Motor neuron (in vitro differentiated cells): ENCODE measurements at places on chromosomes 13 and 19.
A peak's percentile ranks its signal among the peaks of the same experiment; 100 is the strongest.

DNA sequence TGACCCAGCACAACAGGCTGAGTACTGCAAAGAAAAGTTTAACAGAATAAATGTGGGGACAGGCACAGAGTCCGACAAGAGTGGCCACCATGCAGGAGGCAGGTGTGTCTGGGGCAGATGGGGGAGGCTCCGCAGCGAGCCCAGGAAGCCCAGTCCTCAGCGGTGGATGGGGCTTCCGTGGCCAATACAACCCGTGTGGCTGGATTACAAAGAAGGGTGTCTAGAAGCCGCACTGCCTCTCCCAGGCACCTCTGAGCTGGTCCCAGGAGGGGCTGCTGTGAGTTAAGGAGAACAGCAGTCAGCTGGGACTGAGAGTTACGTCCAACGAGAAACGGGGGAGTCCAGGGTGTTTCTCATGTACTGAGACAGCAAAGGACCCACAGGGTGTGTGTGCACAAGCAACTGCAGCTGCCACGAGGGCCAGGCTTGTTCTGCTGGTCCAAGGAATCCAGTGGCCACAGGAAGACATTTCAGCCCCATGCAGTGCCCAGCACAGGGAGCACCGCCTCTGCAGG is 70.2 kb downstream of the SPACA7 start:
- no peak for ATAC-seq

- peak; percentile 26 for ATAC-seq
Observed at GRCh38 chr19:18417250-18418028, 1.8 kb upstream of the SSBP4 start.

DNA sequence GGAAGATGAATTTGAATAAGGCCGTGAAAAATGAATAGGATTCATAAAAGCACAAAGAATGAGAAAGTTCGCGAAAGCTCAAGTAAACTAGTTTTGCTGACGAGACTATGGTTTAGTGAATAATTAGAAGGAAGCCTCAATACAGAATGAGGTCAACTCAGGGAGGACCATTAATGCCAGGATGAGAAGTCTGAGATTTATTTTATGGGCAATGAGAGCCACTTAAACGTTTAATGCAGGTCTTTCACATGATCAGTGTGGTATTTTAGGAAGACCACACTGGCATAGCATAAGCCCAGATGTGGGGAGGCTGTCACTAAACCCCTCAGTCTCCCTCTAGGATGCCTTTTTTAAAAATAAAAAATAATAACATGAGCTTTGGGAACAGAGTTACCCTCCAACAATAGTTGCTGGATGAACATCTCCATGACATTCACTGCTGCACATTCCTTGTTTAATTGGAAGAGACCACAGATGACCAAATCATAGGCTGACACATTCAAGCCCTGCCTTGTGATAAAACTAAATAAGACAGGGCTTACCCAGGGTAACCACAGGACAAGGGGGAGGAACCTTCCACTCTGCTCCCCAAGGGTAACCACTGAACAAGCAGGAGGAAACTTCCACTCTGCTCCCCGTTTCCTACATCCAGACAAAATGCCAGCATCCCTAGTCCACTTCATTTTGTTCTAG is 43.6 kb upstream of the LSM14A start:
- no peak for ATAC-seq

DNA sequence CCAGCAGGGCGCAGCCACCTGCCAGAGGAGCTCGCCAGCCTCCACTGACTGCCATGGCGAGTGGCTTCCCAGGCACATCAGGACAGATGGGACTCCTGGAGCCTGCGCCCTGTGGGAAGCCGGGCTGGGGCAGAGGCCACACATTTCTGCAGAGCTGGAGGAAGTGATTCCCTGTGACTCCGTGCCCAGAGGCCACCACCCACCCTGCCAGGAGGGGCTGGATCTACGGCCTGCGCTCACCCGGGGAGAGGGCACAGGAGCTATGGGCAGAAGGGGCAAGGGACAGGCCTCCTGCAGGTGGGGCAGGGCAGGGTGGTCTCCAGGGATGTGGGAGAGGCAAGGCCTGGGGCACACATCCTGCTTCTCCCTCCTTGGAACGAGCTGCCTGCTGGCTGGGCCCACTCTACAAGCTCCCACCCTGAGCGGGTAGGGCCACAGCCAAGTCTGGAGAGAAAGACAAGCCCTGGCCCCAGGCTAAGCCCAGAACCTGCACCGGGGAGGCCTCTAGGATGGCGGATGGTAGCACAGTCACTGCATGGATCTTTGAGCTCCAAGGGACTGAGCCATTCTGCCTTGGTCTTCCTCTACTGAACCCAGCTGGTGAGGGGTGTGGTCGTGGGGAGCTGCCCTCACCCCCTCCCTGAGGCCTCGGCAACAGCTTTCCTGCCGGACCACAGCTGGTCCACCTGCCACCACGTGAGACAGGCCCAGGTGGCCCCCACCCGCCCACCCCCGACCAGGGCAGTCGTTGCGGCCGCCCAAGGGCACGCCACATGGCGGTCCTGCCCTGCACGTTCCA is 40.6 kb downstream of the CEBPG start:
- ATAC-seq = peak; percentile 13

DNA sequence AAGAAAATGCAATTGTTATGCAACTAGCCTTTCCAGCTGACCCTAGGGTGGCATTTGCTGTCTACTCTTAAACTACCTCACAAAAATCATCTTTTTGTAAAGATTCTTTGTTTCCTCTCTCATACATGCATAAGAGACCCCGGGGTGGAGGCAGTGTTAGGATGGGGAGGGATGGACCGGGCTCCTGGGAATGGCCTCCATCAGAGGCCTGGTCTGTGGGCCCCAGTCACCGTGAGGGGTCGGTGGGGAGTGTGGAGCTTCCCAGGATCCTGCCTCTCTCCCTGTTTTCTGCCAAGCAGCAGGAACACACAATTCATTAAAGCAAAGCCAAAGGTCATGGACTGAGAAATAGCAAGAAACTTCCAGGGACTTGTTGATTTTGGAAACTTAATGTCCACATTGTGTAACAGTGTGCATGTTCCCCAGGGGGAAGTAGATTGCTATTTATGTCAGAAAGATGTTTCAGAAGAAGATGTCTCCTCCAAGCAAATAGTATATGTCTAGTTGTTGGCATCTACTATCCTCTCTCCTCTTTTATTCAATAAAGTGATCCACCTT is 241.4 kb downstream of the ENOX1 start:
- no peak for ATAC-seq

GRCh38 chr13:110713981-110714796 is 689 bp downstream of the ING1 start:
- ATAC-seq = no peak

DNA sequence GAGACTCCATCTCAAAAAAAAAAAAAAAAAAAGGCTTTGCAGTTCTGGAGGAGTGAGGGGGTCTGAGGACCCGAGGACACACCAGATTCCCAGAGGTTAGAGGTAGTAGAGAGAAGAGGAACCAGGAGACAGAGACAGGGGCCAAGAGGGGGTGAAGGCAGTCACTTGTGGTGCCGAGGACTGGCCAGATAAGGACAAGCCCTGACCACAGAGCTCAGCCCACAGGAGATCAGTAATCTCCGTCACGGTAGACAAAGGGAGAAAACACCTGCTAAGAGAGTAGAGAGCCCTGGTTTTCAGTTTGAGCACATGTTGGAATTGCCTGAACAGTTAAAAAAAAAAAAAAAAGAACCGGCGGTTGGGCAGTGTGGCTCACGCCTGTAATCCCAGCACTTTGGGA is 1.7 kb upstream of the PRAM1 start:
- ATAC-seq = no peak

- no peak for ATAC-seq
Observed at GRCh38 chr19:10669246-10669645, 15.1 kb downstream of the ILF3 start.

DNA sequence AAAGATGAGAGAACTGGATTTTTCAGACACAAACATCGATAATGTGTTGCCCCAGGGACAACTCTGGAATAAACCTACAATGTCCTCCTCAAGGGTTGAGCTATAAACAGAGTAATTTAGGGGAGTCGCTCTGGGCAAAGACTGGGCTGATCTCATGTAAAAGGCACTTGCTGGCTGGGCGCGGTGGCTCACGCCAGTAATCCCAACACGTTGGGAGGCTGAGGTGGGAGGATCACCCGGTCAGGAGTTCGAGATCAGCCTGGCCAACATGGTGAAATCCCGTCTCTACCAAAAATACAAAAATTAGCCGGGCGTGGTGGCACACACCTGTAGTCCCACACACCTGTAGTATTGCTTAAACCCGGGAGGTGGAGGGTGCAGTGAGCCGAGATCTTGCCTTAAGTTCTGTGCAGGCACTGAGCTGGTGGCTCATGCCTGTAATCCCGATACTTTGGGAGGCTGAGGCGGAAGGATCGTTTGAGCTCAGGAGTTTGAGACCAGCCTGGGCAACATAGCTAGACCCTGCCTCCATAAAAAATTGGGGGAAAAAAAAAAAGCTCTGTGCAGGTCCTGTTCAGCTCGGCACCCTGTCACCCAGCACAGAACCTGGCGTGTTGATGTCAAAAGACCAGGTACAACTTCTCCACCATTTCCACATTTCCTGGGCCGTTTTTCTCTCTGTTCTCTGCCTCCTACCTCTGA is 1.4 kb downstream of the TIMM44 start:
- no peak for ATAC-seq

- no peak for ATAC-seq
Observed at GRCh38 chr13:53513226-53513625, 484.6 kb downstream of the OLFM4 start.

DNA sequence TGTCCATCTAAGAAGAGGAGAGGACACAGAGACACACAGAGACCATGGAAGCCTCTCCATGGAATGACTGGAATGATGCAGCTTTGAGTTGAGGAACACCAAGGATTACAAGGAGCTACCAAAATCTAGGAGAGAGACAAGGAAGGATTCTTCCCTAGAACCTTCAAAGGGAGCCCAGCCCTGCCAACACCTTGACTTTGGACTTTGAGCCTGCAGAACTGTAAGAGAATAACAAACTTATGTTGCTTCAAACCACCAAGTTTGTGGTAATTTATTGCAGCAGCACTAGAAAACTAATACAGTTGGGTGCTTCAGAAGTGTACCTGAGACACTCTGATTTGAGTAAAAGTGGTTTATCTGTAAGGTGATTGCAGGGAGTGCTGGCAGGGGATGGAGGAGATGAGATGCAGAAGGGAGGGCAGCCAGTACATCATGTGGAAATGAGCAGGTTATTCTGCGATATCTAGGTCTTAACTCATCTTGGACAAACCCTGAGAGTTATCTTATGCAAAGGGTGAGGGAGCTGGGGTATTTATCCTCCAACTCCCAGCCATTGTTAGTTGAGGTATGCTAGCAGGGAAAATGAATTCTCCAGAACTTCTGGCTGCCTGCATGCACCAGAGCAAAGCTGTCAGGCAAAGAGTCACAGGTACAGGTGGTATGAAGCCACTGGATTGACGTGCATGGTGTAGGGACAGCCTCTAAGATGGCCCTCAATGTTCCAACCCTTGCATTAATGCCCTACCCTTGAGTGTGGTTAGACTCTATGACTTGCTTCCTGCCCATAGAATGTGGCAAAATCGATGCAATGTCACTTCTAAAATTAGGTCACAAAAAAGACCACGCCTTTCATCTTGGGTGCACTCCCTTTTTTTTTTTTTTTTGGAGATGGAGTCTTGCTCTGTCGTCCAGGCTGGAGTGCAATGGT is 31.3 kb upstream of the ADGRL1 start:
- ATAC-seq = no peak

DNA sequence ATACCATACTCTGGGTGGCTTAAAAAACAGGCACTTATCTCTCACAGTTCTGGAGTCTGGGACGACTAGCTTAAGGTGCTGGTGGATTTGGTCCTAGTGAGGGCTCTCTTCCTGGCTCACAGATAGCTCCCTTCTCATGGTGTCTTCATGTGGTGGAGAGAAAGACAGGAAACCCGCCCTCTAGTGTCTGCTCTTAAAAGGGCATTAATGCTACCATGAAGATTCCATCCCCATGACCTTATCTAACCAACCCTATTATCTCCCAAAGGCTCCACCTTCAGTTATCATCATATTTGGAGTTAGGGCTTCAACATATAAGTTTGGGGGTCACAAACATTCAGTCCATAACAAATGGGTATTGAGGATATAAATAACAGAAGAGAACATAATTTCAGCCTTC is 139.4 kb downstream of the HS6ST3 start:
- no peak for ATAC-seq

GRCh38 chr19:4088975-4089374 is 22.3 kb upstream of the ZBTB7A start:
- ATAC-seq = no peak

DNA sequence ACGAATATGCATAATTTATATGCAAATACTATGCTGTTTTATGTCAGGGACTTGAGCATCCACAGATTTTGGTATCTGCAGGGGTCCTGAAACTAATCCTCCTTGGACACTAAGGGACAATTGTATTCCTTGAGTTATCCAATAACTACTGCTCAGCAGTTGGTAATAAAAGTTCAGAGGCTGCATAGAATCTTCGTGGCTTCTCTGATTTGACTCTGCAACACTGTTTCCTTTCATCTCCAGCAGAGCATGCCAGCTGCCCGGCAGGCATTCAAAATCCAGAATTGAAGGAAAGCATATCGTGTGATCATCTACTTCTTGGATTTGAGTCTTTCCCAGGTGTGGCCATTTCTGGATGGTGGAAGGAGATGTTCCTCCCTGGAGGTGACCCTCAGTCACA is 64.5 kb upstream of the MRI1 start:
- ATAC-seq = no peak

GRCh38 chr13:97935071-97935470 is 18.4 kb upstream of the IPO5 start:
- no peak for ATAC-seq

- ATAC-seq = no peak
Observed at GRCh38 chr13:89862011-89862690, 1485.3 kb upstream of the MIR17HG start.

DNA sequence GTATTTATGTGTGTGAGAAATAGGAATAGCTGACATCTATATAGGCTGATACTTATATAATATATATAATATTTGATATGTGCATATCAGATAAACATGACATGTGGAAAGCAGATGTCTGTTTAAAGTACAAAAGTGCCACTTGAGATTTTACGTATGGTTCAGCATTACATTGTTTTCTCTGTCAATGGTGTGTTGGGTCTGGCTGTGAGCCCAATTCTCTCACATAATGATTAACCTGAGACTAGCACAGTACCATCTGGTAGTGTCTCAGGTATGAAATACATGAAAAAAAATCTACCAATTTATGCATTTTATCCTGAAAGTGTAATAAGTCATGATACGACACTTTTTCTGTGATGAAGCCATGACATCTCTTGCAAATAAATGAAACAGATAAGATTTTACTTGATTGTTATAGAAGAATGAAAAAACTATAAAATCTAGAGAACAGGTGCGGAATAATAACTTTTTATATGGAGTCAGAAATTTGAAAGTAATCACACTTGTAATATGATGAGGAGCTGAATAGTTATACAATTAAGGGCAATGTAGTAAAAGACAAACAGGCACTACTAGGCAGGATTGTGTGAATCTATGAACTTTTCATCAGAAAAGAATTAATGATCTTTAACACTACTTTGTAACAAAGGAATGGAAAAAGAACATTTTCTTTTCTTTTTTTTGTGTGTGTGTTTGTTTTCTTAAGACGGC is 1405.0 kb downstream of the OLFM4 start:
- ATAC-seq = no peak

- peak; percentile 71 for ATAC-seq
Observed at GRCh38 chr19:13234518-13234917, 84.3 kb downstream of the IER2 start.

- ATAC-seq = peak; percentile 42
Observed at GRCh38 chr19:2475018-2475701, 767 bp upstream of the GADD45B start.

GRCh38 chr13:27981006-27981708 is 7.3 kb downstream of the URAD start:
- no peak for ATAC-seq

- no peak for ATAC-seq
Observed at GRCh38 chr13:101144808-101145419, 271.4 kb downstream of the NALCN start.

- ATAC-seq = no peak
Observed at GRCh38 chr13:30829833-30830637, 76.0 kb upstream of the MEDAG start.
